ENCODE measurements at places on chromosomes 7 and 10.

GRCh38 chr10:72276421-72277339, 3.0 kb downstream of the DDIT4 start:
- no peak for DNase-seq

GRCh38 chr7:137160236-137160635, 183.3 kb downstream of the PTN start:
- no peak for DNase-seq

- DNase-seq: no peak
Measured at GRCh38 chr7:79317728-79318127, 135.7 kb downstream of the MAGI2 start.

- DNase-seq: no peak
Measured at GRCh38 chr10:50431133-50431532, 179.8 kb upstream of the ASAH2 start.

DNA sequence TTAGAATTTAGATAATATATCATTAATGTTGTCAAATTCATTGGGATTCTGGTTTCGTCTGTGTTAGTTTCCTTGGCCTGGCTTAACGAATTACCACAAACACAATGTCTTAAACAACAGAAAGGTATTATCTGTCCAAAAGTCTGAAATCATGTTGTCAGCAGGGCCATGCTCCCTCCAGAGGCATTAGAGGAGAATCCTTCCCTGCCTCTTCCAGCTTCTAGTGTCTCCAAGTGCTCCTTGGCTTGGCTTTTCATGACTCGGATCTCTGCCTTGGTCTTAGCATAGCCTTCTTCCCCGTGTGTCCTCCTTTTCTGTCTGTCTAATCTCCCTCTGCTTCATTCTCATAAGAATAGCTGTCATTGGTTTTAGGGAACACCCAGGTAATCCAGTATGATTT, 482.5 kb downstream of the SEMA3D start:
- no peak for DNase-seq

- DNase-seq: no peak
Measured at GRCh38 chr10:68463365-68464093, 8.2 kb downstream of the DNA2 start.

GRCh38 chr10:78579995-78580394, 488.8 kb upstream of the ZMIZ1 start:
- DNase-seq: no peak

DNA sequence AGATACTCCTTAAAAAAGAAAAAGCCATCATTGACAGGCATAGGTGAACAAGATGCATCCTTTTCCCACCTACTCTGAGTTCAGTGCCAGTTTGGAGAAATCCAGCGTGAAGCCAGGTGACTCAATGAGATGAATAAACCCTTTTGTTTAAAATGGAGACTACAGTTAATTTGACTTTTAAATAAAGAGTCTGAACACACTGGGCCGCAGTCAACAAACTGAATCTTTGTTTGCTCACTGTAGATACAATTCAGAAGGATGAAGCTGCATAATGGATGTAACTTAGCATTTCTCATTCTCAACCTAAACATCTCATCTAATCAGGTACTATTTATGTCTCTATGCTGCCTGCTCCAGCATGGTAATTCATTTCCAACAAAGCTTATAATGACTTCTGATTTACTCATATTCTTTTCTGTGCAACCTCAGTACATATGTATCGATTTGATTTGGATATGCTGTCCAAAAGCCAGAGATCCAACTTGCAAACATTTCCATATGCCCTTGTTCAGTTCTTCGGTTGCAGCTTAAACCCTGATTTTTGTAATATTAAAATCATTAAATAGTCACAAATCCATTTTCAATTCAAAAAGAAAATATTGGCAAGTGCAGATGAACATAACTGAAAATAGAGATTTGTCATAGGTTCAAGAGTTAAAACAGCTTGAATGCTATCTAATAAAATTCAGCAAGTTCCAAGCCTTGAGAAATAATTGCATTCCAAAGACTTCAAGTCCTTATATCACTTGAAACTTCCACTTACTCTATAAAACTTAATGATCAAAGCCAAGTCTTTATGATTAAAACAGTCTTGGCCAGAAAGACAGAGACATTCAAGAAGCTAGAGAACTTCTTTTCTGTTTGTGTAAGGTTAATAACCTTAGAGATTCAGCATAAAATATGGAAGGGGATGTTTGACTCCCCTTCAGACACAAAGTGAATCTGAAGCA, 67.8 kb downstream of the CPVL start:
- no peak for DNase-seq

GRCh38 chr7:46720761-46721160, 799.7 kb upstream of the IGFBP3 start:
- no peak for DNase-seq

DNA sequence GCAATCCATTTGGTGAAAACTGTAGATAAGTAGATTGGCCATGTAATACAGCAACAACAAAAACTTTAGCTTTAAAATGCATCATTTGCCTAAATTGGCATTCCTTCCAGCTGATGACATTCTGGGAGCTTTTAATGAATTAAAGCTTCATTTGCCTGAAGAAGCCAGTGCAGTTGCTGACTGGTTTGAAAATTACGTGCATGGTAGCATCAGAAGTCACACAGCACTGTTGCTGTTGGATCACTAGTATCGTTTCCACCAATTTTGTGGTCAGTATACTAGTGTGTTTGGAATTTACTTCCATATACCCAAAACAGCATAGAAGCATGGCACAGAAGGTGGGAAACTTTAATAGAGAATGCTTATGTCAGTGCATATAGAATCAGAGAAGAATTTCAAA, 194.9 kb downstream of the ETV1 start:
- no peak for DNase-seq

GRCh38 chr10:7696545-7696944, 6.6 kb upstream of the ITIH2 start:
- no peak for DNase-seq

- no peak for DNase-seq
Measured at GRCh38 chr10:69295027-69295636, 16.8 kb downstream of the HK1 start.

DNA sequence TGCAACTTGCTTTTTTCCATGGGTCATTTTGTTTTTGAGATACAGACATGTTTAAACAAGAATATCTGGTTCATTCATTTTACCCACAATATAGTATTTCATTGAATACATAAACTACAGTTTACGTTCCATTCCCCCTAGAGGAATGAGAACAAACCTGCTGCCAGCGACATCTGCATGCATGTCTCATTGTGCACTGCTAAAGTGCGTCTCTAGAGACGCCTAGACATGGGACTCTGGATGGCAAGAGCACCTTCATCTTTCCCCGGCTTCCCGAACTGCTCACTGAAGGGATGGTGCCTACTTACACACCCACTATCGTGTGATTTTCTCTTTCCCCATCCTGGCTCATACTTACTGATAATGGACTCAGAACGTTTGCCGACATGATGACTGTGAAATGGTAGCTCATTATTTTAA, 1.2 kb upstream of the ZNF777 start:
- DNase-seq: no peak

- no peak for DNase-seq
Measured at GRCh38 chr7:40551685-40552576, 417.1 kb downstream of the SUGCT start.

- DNase-seq: no peak
Measured at GRCh38 chr7:15751191-15751701, 64.8 kb upstream of the MEOX2 start.

- DNase-seq: no peak
Measured at GRCh38 chr7:17016402-17017010, 134.7 kb upstream of the AGR3 start.

DNA sequence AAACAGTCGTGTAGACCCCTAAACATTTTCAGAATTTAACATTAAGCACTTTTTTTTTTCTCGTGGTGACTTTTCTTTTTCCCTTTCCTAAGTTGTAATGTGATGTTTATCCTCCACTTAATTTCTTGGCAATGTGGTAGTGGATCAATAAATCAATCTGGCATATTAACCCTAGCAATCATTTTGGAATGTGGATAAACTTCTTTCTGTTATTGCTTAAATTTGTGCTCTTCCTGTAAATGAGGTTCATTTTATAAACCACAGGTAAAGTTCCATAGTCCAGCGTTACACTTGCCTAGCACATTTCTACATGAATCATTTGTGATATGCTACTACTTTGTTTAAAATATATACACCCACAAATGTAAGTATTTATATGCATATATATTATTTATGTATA, 247.4 kb upstream of the ETV1 start:
- DNase-seq: no peak

- no peak for DNase-seq
Measured at GRCh38 chr10:22259280-22259679, 41.5 kb upstream of the EBLN1 start.

GRCh38 chr10:104293011-104293410, 24.0 kb downstream of the GSTO2 start:
- DNase-seq: no peak

- DNase-seq: no peak
Measured at GRCh38 chr10:9028231-9028630, 973.7 kb downstream of the GATA3 start.

DNA sequence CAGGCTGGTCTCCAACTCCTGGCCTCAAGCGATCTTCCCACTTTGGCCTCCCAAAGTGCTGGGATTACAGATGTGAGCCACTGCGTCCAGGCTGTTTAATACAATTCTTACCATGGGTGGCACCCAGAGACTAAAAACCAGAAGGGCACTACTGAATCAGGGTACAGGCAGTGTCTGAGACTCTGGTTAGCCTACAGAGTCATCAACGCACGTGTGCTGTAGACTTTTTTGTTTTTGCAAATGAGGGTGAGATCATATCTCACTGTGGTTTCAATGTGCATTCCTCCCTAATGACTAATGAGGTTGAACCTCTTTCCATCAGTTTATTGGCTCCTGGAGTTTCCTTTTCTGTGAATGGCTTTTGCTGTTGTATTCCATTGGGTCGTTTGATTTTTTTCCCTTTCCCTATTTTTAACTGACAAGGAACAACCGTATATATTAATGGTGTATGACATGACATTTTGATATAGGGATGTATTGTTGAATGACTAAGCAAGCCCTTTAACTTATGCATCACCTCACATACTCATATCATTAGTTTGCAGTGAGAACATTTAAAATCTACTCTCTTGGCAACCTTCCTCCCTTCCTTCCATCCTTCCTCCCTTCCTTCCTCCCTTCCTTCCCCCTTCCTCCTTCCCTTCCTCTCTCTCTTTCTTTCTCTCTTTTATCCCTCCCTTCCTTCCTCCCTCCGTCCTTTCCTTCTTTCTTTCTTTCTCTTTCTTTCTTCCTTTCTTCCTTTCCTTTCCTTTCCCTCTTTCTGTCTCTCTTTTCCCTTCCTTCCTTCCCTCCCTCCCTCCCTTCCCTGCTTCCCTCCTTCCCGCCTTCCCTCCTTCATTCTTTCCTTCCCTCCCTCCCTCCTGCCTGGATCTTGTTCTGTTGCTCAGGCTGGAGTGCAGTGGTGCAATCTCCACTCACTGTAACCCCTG, 9.3 kb upstream of the TMEM270 start:
- DNase-seq: no peak

GRCh38 chr7:104700336-104700735, 313.7 kb upstream of the KMT2E start:
- no peak for DNase-seq

GRCh38 chr10:8044331-8044907, 10.1 kb upstream of the GATA3 start:
- no peak for DNase-seq

DNA sequence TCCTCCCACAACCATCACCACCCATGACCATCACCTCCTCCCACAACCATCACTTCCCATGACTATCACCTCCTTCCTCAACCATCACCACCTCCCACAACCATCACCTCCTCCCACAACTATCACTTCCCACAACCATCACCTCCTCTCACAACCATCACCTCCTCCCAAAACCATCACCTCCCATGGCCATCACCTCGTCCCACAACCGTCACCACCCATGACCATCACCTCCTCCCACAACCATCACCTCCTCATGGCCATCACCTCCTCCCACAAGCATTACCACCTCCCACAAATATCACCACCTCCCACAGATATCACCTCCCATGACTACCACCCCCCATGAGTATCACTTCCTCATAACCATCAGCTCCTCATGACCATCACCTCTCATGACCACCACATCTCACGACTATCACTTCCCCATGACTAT, 52.2 kb downstream of the PDGFA start:
- no peak for DNase-seq

DNA sequence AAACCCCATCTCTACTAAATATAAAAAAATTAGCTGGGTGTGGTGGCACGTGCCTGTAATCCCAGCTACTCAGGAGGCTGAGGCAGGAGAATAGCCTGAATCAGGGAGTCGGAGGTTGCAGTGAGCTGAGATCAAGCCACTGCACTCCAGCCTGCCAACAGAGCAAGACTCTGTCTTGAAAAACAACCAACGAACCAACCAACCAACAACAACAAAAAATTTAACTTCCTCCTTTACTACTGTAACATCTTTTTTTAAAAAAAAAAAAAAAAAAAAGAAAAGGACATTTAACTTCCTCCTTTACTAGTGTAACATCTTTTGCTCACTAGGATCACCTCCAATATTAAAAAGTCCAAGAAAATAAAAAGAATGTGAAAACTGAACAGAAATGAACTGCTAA, 92.3 kb upstream of the TMEM168 start:
- DNase-seq: no peak

- no peak for DNase-seq
Measured at GRCh38 chr10:102752934-102753664, 9.4 kb downstream of the WBP1L start.

DNA sequence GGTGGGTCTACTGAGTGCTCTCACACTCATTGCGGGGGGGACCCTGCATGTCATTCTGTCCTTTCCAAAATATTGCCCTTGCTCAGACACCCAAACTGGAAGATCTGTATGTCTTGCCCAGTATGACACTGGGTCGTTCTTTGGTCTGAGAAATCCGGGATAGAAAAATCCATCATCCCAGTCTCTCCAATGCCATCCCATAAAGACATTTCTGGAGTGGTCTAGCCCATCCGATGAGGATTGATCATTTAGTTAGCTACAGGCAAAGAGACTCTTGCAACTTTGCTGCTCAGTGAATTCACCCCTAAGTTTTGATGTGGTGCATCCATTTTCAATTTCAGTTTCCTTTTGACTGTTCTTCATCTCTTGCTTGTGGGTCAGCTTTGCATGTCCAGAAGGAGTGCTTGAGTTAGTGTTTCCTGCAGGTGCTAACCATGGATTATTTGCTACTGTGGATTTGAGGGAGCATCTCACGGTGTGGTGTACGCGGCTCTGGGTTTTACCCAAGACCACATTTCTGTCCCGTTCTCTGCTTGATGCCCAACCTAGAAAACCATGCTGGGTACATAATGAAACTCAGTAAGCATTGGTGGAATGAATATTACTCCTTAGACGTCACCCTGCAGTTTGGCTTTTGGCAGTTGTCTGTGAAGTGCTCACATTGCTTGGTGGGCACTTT, 247.0 kb upstream of the MKI67 start:
- DNase-seq: no peak

DNA sequence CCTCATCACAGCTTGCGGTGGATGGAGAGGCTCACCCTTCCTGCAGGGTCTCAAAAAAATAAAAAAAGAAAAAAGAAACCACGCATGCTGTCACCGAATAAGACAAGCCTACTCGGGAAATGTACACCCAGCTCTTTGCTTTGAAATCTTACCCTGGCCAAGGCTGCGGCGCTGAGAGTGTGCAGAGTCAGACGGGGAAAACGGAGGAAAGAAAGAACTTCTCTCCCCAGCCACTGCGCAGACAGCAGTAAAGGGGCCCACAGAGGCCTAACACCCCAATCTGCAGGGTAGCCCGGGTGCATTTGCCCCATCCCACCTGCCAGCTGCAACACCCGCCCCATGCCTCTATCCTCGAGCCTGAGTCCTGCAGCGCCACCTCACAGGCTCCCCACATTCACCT, 14.8 kb downstream of the SLIT1 start:
- no peak for DNase-seq

GRCh38 chr10:129908406-129908805, 55.7 kb downstream of the EBF3 start:
- DNase-seq: no peak

GRCh38 chr7:2629746-2630681, 1.8 kb upstream of the TTYH3 start:
- DNase-seq: no peak
